T-helper 1 cell (primary cell): ENCODE measurements at places on chromosomes 7 and 10.

GRCh38 chr7:29398011-29398410 lies 165.6 kb upstream of the PRR15 start:
- DNase-seq, result no peak

DNA sequence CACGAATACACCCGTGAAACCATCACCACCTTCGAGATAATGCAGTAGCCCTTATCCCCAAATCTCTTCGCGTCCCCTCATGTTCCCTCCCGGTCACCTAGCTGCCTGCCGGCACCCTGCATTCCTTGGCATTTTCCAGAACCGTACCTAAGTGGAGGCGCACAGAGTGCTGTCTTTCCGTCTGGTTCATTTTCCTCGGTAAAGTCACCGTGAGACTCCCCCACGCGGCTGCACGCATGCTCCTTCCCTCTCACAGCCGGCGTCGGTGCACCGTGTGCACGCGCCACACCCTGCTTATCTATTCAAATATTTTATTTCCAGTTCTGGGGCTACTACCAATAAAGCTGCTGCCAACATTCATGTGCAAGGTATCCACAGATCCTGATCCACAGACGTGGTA lies 65.5 kb upstream of the NKX6-2 start:
- no peak for DNase-seq

DNA sequence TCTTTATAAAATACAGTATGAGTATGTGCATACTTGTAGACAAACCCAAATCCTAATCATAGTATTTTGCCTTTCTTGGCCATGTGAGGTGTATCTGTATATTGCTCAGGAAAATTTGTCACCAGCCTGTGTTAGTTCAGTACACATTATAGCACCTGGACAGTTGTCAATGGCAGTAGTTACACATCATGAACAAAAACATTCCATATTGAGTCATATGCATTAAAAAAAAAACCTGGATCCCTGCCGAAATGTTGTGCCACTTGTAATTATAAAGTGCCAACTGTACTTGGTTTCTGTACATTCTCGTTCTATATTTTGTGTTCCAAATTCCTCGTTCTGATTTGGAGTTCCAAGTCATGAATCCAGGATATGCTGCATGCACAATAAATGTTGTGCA lies 410.4 kb downstream of the INHBA start:
- DNase-seq, result no peak

DNA sequence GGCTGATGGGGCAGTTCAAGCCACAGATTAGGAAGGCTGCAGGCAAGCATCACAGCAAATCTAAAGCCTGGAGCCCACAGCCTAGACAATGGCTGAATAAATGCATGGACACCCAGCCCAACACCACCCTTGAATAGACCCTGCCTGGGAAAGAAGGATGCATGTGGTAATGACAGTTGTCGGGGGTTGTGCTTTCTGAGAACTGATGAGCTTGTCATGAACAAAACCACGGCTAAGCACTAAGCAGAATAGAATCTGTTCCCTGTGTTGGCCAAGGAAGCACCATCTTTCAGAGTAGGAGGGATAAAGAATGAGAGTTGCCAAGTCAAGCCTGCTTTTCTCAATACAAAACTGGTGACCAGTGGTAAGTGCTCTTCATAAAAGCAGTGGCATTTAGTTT lies 66.1 kb upstream of the JCAD start:
- DNase-seq, result no peak

DNA sequence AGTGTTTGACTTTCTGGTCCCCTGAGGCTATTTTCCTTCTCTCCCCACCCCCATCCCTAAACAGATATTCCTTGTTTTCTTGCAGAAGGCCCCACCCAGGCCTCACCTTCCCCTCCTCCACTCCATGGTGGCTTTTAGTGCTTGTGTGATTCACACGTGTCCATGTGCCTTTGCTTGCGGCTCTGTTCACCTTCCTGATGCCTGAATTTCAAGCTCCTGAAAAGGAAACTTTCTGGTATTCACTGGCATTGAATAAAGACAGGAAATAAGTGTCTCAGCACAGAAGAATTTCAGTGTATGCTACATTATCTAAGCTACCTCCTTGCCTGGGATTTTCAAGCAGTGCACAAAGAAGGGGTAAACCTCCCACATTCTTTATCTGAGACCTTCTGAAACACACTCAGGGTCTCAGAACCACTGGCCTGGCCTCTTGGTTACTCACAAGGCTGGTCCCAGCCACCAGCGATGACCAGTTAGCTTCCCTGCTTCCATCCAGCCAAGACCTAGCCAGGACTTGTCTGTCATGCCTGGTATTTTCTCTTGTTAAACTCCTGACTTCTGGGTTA lies 17.2 kb upstream of the UBE2H start:
- no peak for DNase-seq

GRCh38 chr7:118151671-118152070 lies 32.3 kb upstream of the LSM8 start:
- no peak for DNase-seq

DNA sequence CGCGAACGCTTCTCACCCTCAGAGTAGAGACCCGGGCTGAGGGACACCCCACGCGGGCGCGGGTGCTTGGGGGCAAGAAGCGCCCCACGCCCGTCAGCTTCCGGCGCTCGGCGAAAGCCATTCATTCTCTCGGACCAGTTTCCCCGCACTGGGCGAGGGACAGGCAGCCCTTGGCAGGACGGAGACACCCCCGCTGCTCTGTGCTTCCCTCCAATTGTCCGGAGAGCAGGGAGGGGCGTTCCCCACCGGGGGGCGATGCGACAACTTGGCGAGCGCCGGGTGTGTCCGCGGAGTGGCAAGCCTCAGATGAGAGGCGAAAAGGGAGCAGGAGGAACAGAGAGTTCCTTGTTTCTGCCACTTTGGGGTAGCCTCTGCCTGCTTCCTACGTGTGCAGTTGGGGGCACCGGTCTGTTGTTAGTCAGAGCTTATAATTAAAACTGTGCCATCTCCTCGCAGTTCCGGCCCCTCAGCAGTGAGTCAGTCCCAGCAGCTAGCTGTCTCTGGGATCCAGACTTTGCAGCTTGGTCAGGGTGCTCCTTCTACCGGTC lies 1.7 kb downstream of the GPR158 start:
- no peak for DNase-seq

- DNase-seq, result no peak
Measured at GRCh38 chr7:147012666-147013065, 896.1 kb downstream of the CNTNAP2 start.

GRCh38 chr7:135253851-135254771 lies 20.5 kb downstream of the STRA8 start:
- DNase-seq, result no peak

GRCh38 chr10:62093863-62094291 lies 174.8 kb downstream of the RTKN2 start:
- DNase-seq, result no peak

DNA sequence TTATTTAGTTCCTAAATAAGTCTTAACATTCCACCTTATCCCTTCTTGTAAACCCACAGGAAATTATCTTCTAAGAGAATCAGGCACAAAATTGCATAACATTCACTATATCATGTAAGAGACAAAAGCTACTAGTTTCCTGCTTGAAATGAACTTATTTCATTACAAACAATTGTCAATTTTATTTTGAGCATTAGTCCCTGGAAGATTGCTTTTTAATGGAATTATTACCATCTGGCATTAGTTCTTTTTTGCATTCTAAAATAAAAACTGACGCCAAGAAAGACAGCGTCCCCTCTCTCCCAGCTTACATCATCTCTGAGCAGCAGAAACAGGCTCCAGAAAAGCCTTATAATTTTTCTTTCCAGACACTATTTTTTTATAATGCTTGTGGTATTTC lies 121.8 kb downstream of the NOC3L start:
- no peak for DNase-seq

DNA sequence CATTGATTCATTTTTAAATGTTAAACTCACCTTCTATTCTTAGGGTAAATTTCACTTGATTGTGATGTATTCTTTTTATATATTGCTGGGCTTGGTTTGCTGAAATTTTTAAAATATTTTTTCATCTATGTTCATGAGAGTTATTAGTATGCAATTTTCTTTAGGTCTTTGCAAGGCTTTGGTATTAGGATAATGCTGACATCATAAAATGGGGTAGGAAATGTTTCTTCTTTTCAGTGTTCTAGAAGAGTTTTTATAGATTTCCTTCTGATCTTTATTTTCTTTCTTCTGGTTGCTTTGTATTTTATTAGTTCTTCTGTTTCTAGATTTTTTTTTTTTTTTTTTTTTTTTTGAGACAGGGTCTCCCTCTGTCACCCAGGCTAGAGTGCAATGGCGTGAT lies 56.3 kb downstream of the AHCYL2 start:
- no peak for DNase-seq

- no peak for DNase-seq
Measured at GRCh38 chr10:128022261-128023196, 103.7 kb downstream of the MKI67 start.

GRCh38 chr7:48041653-48041970 lies 6.3 kb downstream of the C7orf57 start:
- no peak for DNase-seq
